ENCODE measurements at places on chromosomes 2 and 18.

DNA sequence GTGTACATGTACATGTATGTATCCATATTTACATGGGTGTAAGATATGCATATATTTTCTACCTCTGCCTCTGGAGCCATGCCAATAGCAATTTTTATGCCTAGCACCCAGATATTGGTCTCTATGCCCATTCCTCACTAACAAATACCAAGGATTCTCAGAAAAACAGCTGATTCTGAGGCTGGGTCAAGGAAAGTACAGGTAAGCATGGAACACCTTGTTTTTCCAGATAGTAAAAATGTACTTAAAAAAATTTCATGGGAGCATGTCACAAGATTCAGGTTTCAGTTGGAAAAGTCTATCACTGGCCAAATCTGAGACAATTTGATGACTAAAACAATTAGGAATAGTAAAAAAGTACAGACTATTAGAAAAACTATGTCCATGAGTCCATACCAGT is 114.5 kb upstream of the MAPRE2 start:
- no peak for DNase-seq

DNA sequence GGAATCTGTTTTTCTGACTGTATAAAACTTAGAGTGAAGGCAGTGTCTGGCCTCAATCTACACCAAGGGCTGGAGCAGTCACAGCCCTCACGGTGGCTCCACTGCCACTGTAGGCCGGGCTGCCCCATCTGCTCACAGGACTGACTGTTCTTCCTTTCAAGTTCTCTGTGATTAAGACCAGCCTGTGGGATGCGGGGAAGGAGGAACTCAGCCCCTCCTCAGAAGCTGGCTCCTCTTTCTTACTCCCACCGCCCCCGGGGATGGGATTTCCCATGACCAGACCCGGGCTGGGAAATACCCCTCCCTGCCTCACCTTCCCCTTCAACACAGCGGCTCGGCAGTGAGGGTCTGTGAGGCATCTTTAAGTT is 106.0 kb downstream of the COPS8 start:
- DNase-seq = no peak

DNA sequence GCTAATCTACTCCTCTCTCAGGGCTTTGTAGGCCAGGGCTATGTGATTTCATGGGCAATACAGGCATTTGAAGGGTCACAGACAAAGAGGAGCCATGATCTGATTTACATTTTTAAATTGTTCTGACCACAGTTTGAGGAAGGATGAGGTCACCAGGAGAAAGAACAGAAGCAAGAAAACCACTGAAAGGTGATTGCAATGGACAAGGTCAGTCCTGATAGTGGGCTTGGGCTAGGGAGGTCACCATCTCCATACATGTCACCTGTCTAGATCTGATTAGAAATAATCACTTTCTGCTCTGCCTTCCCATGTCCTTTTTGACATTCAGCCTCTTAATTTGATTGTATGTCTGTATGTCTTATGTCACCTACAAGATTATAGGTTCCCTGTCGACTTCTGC is 248.9 kb upstream of the CWC22 start:
- DNase-seq = no peak

GRCh38 chr18:34757666-34758065 is 47.6 kb downstream of the DTNA start:
- no peak for DNase-seq

DNA sequence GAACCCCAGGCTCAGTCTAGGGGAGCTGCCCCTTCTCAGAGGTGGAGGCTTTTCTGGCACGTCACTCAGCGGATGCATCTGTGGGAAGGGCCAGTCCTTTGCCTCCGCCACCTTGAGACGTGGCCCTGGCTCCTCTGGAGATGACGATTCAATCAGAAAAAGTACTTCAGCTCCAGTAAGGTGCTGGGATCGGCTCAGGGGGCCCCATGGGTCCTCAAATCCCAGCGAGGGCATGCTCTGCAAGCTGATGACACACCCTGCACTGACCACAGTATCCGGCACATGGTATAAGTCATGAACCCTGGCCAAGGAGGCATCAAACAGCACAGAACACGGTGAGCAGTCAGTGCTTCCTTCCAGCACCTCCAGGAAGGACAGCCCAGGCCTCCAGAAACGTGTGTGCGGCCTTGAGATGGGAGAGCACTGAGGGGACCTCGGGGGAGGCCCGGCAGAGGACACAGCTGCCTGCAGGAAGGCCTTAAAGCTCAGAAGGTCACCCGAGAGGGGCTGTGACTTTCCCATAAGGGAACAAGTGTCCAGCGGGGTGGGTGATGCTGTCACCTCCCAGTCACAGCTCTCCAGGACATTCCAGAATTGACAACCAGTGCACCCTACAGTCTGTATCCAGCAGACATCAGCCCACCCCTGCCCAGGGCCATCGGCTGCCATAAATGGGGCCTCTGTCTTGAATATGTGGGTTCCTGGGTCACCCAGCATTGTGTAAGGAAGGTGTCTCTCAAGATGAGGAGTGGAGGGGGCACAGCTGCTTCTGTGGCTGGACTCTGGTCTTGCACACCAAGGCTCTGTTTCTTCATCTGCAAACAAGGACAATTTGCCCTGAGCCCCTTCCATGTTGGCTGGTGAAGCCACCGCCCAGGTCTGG is 205.8 kb downstream of the NDUFA10 start:
- no peak for DNase-seq

- DNase-seq = no peak
These were observed 949 bp upstream of the MYL12B start for GRCh38 chr18:3260995-3261372.

- DNase-seq = no peak
These were observed 71.6 kb downstream of the GNAL start for GRCh38 chr18:11760498-11761167.

GRCh38 chr2:128262315-128263253 is 56.1 kb downstream of the HS6ST1 start:
- peak; percentile 8 for DNase-seq

GRCh38 chr2:23385351-23385747 is 370 bp downstream of the KLHL29 start:
- peak; percentile 70 for DNase-seq

GRCh38 chr2:165283342-165283741 is 44.1 kb downstream of the SCN2A start:
- DNase-seq = no peak

GRCh38 chr2:158716921-158717320 is 78.2 kb upstream of the DAPL1 start:
- no peak for DNase-seq

- no peak for DNase-seq
These were observed 108.9 kb upstream of the XPO1 start for GRCh38 chr2:61647044-61647443.

DNA sequence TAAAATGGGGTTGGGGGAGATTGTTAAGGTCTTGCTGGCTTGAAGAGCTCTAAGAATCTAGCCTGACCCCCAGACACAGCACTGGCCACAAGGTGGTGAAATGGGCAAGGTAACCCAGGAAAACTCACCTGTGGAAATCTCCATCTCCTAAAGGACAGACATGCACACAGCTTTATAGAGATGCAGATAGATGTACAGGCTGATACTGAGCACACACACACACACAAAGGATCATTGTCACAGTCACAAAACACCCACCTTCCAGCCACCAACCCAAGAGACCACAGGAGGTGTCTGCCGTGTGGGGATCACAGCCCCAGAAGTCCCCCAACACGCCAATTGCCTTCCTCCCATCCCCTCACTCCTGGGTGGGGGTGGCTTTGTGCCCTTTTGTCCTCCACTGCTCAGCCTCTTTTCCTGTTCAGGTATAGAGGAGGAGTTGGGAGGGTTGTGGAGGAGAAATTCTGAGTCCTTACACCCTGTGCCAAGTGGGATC is 3.2 kb upstream of the CYP26B1 start:
- no peak for DNase-seq

All from GM13977 (cell line).